ENCODE measurements at places on chromosomes 1 and 21. TPM values are rescaled to one million over a fixed set of nuclear protein-coding genes. Genes with fewer than 3 reads are reported as not detected.

DCST2 gene
- total RNA-seq = 0.75 TPM

SEMA4A gene
- 1.8 TPM for total RNA-seq

CR1L gene
- total RNA-seq = not detected

FHAD1 gene
- not detected for total RNA-seq

CFAP57 gene
- 0.24 TPM for total RNA-seq

FGR gene
- not detected for total RNA-seq

All from osteocyte (in vitro differentiated cells).